ENCODE measurements at places on chromosomes 12 and 14.

DNA sequence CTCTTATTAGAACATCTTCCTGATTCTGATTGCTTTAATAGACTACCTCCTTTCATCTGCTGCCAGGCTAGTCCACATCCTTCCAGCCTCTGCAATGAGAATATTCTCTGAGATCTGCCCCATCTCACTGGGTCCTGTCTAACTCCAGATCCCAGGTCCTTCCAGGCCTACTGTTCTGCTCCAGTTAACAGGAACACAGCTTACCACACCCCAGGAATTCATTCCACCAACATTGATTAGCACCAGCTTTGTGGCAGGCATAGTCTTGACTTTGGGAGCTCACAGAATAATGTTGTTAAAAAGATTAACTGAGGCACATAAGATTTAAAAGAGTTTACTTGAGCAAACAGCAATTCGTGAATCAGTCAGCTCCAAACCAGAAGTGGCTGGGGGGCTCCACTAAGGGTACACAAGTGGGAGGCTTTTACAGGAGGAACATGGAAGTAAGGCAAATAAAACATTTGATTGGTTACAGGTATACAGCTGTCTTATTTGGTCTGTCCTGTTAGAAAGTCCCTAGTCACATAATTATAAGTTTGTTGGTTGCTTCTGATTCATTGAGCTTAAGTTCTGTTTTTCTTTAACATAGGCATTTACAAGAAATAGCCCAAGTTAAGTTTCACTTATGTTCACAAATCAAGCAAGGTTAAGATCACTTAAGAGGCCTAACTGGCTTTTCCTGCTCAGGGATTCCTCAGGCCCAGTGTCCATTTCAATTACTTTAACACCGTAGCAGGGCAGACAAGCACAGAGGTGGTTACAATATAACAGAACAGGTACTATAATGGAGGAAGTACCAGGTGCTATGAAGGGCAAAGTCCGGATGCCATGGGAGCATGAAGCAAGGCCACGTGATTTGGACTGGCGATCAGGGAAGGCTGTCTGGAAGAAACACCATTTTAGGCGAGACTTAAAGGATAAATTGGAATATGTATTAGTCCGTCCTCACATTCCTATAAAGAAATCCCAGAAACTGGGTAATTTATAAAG lies 12.2 kb upstream of the MYH7 start:
- no peak for DNase-seq

DNA sequence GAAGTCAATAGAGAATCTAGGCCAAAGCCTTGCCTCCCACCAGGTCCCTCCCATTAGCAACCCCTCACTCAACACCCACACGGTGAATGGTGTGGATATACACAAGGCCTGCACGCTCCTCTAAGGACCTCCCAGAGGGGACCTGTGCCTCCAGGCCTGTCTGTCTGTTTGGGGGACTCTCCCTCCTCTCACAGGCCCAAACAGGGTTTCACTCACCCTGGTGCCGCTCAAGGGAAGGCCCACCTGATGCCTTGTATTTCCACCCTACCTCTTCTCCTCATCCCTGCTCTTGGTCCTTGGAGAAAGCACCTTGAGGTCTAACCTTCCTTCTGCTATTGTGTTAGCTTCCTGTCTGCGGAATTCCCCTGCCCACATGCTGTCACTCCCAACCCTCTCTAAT lies 4.4 kb downstream of the SDR9C7 start:
- no peak for DNase-seq

DNA sequence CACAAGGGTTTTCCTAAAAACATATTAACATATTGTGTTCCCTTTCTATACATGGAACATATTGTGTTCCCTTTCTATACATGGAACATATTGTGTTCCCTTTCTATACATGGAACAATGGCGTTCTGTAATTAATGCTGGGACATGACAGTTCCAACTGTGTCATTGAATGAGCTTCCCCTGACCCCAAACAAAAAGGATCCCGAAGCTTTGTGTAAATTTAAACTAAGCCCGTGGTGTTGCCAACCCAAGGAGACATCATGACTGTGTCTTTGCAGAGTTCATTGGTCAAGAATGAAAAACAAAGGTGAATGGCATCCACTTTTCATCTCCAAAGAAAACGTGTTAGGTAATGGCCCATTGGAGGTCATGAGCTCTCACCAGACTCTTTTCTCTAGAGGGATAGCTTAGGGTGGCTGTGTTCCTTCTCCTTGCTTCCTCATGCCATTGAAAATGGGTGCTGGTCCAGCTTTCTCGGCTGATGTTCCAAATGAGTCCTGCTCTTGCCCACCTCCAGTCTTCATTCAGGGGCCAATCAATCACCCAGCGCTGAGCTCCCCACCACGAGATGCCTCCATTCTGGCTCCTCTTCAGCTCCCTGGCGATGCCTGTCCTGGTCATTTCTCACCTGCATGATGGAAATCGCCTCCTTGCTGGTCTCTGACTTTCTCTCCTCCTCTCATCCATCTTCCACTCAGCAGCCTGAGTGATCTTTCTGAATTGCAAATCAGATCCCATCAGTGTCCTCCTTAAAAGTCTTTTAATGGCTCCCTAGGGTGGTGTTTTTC lies 156.1 kb downstream of the VRK1 start:
- no peak for DNase-seq

GRCh38 chr14:68644101-68644500 lies 148.8 kb downstream of the ZFP36L1 start:
- DNase-seq, result no peak

GRCh38 chr12:94777936-94778335 lies 127.6 kb upstream of the TMCC3 start:
- DNase-seq, result no peak

DNA sequence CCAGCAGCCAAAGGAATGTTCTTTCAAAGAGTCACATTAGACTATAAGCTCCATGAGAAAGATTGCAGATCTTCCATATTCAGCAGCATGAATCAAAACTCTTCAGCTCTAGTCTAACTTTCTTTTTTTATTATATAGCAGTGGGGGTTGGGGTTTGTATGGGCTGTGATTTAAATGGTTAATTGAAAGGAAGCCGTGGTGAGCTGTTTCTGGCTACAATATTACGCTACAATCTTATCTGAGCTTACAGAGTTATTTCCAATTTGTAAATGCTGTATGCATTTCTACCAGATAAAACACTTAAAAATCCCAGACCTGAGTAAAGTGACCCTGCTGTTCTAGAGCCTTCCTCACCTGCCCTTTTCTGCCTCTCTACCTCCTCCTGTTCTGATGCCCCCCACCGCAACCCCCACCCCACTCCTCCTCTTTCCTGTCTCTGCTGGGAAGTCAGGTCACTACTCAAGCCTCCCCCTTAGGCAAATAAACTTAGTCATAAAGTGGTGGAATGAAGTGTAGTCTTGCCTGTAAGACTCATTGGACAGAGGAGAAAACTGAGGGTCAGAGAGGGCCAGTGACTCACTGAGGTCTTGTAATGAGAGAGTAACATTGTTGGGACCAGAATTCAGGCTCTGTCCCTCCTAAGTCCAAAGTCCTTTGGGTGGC lies 1089.5 kb downstream of the BCL11B start:
- DNase-seq, result peak; percentile 36

GRCh38 chr14:96515731-96516130 lies 13.5 kb downstream of the PAPOLA start:
- no peak for DNase-seq

DNA sequence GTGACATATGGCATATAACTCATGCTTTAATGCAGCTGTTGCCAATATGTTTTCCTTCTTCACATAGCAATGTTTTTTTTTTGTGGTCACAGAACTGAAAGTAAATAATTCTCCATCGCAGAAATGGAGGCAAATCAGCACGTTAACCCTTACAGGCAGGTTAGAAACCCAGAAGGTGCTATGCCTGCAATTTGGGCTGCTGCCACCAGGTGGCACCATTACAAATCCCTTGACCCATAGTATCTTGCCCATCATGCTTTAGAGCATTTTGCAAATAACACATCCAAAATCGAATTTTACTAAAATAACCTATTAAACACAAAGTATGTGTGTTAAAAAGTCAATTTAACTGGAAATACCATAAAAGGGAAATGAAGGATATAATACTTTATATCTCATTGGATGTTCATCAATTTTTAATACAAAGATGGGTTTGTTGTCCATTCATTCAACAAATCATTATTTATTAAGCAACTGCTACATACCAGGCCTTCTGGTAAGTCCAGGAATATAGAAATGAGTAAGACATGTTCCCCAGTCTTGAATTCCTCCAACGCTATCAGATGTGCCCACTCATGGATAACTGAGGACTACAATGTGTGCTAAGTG lies 340.1 kb downstream of the GLT1D1 start:
- peak; percentile 22 for DNase-seq

- DNase-seq, result no peak
These were observed 29.1 kb downstream of the AP5M1 start for GRCh38 chr14:57297852-57298251.

DNA sequence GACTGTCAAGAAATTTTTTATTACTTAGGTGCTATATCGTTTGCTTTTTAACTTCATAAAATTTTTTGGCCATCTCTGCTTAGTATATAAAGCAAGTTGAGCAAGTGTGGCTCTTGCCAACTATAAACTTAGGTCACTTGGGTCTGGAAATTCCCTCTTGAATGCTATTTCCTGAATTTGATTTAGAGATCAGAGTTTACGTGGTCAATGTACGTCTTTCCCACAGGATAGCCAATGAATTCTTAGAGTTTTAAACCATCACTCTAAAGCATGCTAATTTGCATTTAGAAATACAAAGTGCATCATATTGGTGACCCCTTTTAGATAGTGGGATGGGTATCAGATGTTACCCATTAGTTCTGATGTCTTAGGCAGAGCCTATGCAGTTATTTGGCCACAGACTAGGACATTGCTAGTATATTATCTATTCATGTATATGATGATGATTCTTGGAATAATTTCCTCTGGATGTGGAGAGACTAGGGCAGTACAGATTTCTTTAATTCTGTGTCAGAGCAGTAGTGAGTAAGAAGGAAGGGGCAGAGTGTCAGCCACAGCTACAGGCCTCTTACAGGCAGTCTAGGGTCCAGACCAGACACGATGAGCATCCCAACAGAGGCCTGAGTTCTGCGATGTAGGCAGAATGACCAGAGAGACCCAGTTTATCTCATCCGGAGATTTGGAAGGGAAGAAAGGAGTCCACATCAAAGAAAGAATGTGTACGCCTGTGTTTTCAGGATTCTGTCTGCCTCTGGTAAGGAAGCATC lies 30.3 kb downstream of the SCN8A start:
- DNase-seq, result no peak

DNA sequence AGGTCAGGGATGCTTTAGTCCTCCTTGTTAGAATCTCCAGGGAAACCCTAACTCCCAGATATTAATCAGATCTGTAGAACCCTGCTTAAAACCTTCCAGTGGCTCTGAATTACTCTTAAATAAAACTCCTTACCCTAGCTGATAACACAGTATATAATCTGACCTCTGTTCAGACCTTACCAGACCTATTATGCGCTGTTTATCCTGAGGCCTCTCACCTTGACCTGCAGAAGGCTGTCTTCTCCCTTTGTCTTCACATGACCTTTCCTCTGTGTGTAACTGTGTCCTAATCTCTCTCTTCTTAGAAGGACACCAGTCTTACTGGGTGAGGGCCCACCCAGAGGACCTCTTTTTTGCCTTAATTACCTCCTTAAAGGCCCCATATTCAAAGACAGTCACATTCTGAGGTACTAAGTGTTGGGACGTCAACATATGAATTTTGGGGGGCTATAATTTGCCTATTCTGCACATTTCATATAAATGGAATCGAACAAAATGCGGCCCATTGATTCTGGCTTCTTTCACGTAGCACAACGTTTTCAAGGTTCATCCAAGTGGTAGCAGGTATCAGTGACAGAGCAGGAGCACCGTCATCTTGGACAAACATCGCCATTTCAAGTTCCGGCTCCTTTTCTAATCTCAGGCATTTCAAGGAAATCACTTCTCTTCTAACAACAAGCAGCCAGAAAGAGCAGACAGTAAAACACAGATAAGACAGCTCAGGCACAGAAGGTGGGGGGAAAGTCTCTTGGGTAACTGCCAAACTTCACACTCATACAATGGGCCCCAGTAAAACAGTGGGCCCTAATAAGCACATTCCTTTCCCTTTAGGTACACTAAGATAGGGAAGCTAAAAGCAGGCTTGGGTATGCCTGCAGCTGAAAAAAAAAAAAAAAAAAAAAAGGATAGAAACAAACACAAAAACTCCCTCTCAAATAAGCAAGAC lies 200.2 kb upstream of the NUDT4 start:
- no peak for DNase-seq

DNA sequence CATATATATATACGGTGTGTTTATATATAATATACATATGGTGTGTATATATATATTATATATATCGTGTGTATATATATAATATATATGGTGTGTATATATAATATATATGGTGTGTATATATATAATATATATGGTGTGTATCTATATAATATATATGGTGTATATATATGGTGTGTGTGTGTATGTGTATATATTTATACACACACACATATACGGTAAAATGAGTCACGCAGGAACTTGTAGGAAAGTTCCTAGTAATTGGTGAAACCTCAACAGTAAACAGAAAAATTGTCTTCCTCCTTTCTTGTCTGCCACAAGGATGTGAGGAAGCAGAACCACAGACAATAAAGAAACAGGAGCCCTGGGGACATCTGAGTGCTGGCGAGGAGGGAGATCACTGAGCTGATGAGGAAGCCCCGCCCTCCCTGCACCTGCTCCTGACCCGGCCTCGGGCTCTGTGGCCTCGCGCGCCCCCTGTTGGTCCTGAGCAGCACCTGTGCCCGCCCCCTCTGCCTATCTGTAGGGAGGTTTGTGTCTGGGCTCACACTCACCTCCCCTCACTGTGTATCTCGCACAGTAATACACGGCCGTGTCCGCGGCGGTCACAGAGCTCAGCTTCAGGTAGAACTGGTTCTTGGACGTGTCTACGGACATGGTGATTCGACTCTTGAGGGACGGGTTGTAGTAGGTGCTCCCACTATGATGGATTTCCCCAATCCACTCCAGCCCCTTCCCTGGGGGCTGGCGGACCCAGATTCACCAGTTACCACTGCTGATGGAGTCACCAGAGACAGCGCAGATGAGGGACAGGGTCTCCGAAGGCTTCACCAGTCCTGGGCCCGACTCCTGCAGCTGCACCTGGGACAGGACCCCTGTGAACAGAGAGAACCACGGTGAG lies 1079.4 kb downstream of the TMEM121 start:
- peak; percentile 87 for DNase-seq

DNA sequence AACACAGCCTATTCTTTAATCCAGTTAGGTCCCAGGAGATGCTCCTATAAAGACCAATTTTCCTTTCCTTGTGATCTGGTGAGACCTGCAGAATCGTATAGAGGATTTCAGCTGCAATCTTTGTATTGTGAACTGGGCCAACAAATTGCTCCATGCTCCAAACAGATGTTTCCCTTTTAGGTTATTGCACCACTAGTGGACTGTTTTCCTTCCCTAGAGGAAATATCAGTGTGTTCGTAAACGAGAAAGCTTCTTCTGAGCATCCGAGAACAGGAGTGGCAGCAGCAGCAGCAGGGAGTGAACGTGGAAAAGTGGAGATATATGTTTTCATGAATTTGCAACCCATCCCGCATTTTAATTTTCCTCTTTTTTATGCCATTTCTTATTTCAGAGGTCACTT lies 344.1 kb upstream of the PDE3A start:
- no peak for DNase-seq

GRCh38 chr12:27627123-27627852 lies 69.0 kb upstream of the REP15 start:
- DNase-seq, result no peak

GRCh38 chr14:75983019-75983358 lies 1.2 kb upstream of the TGFB3 start:
- no peak for DNase-seq
